Ascending aorta (tissue), 2 donors: ENCODE measurements at places on chromosomes 11 and 22. TPM values are rescaled to one million over a fixed set of nuclear protein-coding genes. Genes with fewer than 3 reads are reported as not detected.
A peak's percentile ranks its signal among the peaks of the same experiment; 100 is the strongest.

DNA sequence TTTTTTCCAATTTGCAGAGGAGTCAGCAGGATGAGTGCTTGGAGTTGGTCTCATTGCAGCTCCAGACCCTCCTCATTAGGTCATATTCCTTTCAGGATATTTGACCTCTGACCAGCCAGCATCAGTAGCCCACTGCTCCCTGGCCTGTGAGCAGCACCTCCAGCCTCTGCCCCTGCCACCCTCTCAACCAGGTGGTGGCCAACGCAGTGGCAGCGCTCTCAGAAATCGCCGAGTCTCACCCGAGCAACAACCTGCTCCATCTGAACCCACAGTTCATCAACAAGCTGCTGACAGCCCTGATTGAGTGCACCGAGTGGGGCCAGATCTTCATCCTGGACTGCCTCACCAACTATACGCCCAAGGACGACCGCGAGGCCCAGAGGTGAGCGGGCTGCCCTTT, 27.0 kb downstream of the C22orf42 start:
- H3K27ac ChIP-seq = no peak overlapping the region
- H3K4me1 ChIP-seq = no peaks in the 10 kb centered on the region
- no peak overlapping the region for H3K4me3 ChIP-seq
- no peaks in the 10 kb centered on the region for H3K27me3 ChIP-seq
- H3K36me3 ChIP-seq = no peaks in the 10 kb centered on the region

- no peaks in the 10 kb centered on the region for H3K27me3 ChIP-seq
- no peaks in the 10 kb centered on the region for H3K4me1 ChIP-seq
- no peak for DNase-seq
- H3K27ac ChIP-seq = no peak overlapping the region
These were observed 34.0 kb downstream of the IFT27 start for GRCh38 chr22:36741968-36742367.

The GRM5 gene
- total RNA-seq = 10.2 TPM

GRCh38 chr11:46119352-46120216, 1.7 kb downstream of the PHF21A start:
- peak; percentile 72 for DNase-seq
- H3K27me3 ChIP-seq = no peaks in the 10 kb centered on the region
- peaks cover 26% of the 10 kb centered on the region for H3K4me1 ChIP-seq
- H3K36me3 ChIP-seq = no peaks in the 10 kb centered on the region
- H3K4me3 ChIP-seq = peak overlapping the region; percentile 95

The IRAG1 gene
- 236 TPM for total RNA-seq

The DCDC1 gene
- not detected for total RNA-seq

DNA sequence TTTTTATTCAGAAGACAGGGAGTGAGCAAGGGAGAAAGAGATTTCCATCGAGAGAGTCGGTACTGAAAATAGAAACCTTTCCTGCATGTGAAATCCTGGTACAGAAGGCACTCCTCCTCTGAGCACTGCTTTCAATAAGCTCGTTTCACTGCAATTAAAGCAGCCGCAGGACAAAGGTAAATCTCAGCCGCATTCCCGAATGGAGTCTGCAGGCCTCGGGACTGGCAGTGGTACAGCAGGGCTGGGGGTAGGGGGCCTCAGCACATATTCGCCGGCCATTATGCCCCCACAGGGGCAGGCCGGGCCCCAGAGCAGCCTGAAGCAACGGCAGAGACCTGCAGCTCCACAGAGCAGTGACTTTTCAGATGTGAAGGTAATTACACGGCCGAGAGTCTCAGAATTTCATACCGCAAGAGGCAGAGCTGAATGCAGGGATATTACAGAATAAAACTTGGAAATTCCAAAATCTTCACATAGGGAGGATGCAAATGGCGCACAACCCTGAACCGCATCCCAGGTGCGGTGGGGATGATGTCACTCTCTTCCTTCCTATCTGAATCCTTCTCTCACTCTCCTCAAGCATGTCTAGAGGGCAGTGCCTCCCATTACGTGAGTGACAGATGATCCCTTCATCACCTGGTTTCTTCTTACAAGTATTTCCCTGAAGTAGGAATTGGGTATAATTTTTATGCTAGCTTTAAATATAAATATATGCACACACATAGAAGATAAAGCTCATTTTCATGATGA, 622.1 kb downstream of the OPCML start:
- no peak overlapping the region for H3K27ac ChIP-seq
- no peak for DNase-seq
- no peaks in the 10 kb centered on the region for H3K27me3 ChIP-seq
- H3K4me1 ChIP-seq = no peaks in the 10 kb centered on the region
- H3K36me3 ChIP-seq = no peaks in the 10 kb centered on the region
- no peak overlapping the region for H3K4me3 ChIP-seq

The ACRV1 gene
- not detected for total RNA-seq
